Activated CD8-positive, alpha-beta memory T cell treated with anti-CD3 and anti-CD28 coated beads, Interleukin-2, amount 50 U/mL, for 48 hours (primary cell): ENCODE measurements at places on chromosomes 12 and 14.

DNA sequence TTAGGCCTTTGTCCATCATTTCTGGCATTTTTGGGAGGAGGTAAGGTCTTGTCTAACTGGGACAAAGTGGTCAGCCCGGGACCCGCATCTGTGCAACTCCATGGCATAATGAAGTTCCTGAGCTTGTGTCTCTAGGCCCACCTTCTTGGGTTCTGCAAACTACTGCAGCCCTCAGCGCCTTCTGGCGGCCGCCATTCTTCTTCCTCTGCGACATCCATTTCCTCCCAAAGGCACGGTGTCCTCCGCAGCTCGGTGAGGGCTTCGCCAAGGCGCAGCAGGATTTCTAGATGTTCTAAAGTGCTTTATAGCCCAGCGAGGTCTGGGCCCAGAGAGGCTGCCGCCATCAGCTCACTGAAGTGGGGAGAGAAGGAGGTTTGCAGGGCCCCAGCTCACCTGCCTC is 134.4 kb upstream of the OR4E1 start:
- DNase-seq, result no peak

DNA sequence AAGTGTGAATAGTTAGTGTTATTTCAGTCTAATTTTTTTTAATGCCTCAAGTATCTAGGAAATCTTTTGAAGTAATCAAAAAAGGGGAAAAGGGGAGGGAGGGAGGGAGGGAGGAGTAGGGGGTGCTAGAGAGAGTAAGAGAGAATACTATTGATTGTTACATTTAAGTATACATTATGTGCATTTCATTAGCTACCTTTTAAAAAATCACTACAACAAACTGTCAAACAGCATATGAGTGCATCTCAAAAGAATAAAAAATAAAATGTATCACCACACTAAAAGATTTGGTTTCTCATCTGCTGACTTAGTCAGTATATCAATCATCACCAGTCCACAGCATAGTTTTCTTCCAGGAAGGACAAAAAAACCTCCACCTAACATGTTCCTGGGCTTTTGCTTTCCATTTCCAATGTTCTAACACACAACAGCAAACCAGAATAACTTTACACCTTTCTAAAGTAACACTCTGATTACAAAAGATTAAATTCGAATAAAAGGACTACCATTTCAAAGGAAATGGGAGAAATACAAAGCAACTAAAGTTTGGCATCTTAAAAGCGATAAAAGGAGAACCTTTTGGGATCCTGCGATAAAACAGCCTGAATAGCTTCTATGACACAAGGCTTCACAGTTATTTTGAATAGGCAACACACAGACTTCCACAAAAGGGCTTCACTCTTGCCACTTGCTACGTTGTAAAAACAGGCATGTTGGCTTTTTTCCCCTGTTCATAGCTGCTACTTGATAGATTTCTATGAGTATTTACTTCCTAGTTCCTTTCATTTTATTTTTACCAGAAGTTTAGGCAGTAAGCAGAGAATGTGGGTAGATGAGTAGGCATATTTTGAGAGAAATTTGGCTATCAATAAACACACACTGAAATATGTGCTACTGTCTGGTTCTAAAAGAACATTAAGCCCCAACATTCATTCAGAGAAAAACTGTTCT is 160.9 kb downstream of the EPS8 start:
- DNase-seq, result no peak

GRCh38 chr12:25058658-25059058 is 109.8 kb upstream of the BCAT1 start:
- DNase-seq, result no peak

DNA sequence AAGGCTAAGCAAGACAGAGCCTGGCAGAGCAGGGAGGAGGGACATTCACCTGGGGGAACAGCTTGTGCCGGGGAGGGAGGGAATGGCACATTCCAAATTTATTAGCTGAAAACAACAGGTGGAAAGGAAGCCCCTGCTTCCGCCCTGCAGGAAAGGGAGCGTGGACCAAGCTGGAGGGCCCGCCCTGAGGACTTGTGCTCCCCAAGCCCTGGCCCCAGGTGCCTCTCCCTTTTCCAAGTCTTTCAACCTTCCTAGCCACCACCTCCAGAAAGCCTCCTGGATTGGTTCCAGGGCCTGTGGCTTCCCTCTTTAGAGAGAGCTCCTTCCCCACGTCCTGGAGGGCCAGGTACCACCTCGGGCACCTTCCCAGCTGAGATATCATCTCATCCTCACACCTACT is 2.7 kb downstream of the DEGS2 start:
- no peak for DNase-seq

- no peak for DNase-seq
Observed at GRCh38 chr12:90683871-90684270, 271.1 kb downstream of the CCER1 start.

DNA sequence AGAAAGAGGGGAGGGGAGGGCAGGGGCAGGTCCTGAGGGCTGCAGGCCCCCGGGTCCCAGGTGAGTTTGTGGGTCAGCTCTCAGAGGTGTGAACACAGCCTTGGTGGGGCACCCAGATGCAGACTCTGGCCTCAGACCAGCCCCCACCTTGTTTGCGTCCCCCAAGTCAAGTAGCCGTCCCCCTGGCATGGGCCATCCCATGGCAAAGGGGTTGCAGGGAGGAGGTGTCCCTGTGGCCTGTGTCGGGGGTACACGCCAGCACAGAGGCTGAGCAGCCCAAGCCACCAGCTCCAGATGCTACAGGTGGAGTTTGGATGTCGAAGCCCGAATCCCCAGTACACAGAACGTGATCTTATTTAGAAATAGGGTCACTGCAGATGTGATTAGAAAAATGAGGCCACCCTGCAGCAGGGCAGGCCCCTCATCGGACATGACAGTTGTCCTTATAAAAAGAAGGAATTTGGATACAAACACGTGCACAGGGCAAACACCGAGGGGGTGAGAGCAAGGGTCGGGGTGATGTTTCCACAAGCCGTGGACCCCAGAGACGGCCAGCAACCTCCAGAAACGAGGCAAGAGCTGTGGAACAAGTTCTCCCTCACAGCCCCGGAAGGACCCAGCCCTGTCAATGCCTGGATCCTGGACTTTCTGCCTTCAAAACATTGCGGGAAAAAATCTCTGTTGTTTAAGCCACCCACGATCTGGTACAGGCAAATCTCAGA is 141.2 kb upstream of the C14orf180 start:
- no peak for DNase-seq

DNA sequence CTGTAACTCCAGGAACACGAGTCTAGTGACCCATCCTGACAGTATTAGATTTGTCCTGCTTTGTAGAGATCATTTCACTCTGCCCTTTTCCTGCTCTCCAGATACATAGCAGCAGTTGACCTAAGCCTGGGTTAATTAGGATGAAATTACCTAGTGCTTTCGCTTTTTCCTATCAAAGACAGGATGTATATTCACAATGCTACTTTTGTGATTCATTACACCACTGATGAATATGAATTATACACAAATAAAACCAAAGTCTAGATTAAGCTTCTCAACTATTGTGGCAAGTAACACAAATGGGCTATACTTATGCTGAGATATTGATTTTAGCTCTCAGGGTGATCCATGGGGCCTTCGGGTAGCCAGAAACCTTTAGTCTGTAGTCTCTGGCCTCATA is 17.9 kb downstream of the CERS5 start:
- DNase-seq, result no peak

GRCh38 chr12:49233842-49234526 is 30.9 kb upstream of the TUBA1C start:
- DNase-seq, result peak; percentile 55

GRCh38 chr14:100067971-100068959 is 3.0 kb downstream of the EVL start:
- DNase-seq, result peak; percentile 89

- DNase-seq, result no peak
Observed at GRCh38 chr12:121823727-121824115, 19.9 kb downstream of the SETD1B start.

DNA sequence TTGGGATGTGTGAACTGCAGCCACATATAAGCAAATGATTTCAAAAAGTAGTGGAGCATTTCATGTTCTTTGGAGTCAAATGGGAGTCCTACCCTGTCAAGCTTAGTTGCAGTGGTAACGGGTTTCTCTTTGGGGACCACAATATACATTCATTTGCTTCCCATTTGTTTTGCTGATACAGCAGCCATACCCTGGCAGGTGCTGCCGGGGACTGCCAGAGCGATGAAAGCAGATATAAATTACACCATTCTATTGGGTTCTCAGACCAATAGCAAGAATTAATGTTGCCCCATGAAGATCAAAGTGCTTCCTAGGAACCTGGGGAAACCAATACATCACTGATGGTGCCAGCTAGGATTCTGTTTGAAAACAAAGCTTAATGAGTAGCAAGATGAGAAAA is 1621.5 kb upstream of the FLRT2 start:
- DNase-seq, result no peak

DNA sequence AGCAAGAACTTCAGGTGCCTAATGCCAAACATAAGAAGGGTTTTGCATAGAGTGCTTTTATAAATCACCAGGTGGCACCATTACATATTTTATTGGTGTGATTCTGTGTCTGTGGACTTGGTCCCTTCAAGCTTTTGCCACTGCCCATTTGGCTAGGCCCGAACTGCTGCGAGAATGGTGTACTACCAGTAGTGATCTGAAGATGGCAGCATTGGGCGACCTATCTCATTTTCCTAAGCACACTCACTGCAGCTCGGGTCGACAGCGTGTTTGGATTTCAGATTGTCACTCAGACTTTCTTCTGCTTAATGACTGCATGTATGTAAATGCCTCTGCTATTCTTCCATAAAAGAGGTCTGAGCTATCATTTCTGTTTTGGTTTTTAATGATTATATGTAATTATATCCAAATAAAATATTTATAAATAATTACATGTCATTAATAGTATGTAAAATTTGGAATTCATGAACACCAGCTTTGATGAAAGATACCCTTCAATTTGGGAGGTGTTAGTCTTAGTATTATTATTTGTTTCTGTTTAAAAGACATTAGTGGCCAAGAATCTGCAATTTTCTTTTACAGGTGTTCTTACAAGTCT is 78.5 kb downstream of the TPH2 start:
- DNase-seq, result peak; percentile 79

DNA sequence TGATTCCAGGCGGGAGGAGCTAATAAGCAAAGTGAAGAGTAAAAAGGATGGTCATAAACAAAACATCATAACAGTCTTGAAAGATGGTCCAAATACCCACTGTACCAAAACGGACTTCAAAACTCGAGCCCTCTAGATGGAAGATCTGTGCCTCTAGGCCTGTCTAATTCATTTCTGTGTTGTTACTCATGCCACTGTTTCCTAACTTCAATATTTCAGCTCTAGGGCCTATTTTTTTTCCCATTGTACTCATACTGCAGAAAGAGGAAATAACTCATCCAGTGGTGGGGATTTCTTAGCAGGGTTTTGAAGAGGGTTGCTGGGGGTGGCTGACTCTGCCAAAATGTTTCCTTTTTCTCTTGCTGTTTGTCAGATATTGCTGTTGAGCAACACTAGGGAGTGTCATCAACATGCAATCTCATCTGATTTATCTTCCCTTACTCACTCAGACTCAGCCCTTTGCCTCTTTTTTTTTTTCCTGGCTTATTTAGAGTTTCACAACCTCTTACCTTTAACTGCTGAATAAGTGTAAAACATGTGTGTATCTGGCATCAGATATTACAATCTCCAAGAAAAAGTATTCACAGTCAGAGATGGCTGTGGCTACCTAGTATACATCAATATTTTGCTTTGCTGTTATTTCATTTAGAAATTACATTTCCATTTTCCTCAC is 189.6 kb downstream of the DUSP6 start:
- DNase-seq, result peak; percentile 58

- no peak for DNase-seq
Observed at GRCh38 chr12:44655846-44656245, 220.3 kb downstream of the NELL2 start.

- DNase-seq, result peak; percentile 92
Observed at GRCh38 chr12:55728939-55729818, at the start of gene CD63. CD63 (minus strand) TSS chr12:55729009; CDS start chr12:55728341, 668 bp downstream.

GRCh38 chr12:92496790-92497189 is 206.0 kb upstream of the PLEKHG7 start:
- no peak for DNase-seq

DNA sequence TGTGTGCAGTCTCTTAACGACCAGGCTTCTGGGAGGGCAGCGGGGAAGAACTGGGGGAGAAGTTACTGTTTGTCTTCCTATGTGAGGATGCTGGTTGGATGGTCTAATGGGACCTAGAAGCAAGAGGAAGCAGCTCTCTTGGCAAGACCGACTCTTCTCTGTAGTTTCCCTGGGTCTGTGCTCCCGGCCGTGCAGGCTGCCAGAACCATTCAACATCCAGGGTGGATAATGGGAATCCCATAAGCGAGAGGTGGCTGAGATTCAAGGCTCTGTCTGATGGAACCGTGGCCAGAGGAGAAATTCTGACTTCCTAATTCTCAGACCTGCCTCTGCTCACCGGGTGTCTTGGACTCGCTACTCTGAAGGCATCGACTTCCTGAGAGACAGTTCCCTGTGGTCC is 561.0 kb upstream of the TBX3 start:
- no peak for DNase-seq

DNA sequence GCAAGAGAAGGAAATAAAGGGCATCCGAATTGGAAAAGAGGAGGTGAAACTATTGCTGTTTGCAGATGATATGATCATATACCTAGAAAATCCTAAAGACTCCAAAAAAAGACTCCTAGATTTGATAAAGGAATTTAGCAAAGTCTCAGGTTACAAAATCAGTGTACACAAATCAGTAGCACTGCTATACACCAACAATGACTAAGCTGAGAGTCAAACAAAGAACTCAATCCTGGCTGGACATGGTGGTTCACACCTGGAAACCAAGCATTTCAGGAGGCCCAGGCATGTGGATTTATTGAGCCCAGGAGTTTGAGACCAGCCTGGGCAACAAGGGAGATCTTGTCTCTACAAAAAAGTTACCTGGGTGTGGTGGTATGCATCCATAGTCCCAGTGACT is 188.7 kb upstream of the PLXNC1 start:
- no peak for DNase-seq

- DNase-seq, result peak; percentile 80
Observed at GRCh38 chr14:105069871-105070759, 4.9 kb upstream of the GPR132 start.

GRCh38 chr12:40515041-40515816 is 177.0 kb upstream of the CNTN1 start:
- DNase-seq, result no peak

DNA sequence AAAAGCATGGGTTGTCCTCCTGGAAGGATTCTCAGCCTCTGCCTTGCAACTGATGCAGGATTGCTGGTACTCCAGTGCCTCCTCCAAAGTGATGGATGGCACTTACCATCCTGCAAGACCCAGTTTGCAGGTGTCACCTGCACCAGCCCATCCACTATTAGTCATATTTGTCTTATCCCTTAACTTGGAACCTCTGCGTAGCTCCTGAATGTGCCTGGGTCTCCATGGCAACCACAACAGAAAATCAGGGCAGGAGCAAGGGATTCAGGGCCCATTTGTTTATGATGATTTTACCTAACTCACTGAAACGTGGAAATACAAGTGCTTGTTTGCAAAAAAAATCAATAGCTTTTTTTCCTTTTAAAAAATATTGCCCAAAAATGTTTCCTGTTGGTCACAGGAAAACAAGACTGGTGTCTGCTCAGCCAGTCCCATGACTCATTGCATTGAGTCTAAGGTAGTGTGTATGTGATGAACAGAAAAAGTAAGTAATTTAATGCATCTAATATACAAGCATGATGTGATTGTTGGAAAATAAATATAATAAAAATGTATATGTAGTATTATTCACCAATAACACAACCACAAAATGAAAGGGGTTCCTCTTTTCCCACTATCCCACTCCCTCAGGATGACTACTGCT is 1196.3 kb upstream of the TMEM132C start:
- no peak for DNase-seq
